NCI-H1417 (cell line): ENCODE measurements at places on chromosomes 4 and X.

DNA sequence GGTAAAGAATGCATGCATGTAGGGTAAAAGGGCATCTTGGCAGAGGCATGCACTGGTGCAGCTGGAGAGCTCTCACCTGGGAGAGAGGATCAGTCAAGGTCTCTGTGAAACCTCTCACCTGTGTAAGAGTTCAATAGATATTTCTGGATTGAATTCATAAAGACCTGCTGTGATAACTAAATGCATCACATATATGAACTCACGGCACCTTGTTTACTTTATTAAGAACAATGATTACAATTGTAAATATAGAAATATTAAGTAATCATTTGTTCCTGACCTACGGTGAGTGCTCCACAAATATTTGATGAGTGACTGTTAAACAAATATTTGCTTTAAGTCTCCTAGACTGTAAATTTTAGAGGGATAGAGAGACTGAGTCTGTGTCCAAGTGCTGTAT, 85.9 kb upstream of the PAQR3 start:
- peak; percentile 73 for DNase-seq

- peak; percentile 56 for DNase-seq
Measured at GRCh38 chrX:17328837-17329236, 46.2 kb upstream of the NHS start.

DNA sequence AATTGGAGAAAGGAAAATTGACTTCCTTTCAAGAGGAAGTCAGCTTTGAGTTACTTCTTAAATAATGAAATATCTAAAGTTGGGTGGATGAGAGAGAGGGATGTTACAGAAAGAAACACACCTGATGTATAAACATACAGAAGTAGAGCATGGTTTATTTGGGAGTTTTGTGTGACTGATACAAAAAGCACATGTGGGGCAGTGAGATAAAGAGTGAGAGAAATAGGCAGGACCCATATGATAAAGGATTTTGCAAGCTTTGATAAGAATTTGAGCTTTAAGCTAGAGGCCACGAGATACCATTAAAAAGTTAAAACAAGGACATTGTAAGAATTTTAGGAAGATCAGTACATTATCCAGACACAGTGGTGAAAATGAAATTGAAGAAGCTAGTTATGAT, 263.3 kb upstream of the GPRIN3 start:
- no peak for DNase-seq

- no peak for DNase-seq
Measured at GRCh38 chrX:115650449-115650848, 89.5 kb downstream of the PLS3 start.

DNA sequence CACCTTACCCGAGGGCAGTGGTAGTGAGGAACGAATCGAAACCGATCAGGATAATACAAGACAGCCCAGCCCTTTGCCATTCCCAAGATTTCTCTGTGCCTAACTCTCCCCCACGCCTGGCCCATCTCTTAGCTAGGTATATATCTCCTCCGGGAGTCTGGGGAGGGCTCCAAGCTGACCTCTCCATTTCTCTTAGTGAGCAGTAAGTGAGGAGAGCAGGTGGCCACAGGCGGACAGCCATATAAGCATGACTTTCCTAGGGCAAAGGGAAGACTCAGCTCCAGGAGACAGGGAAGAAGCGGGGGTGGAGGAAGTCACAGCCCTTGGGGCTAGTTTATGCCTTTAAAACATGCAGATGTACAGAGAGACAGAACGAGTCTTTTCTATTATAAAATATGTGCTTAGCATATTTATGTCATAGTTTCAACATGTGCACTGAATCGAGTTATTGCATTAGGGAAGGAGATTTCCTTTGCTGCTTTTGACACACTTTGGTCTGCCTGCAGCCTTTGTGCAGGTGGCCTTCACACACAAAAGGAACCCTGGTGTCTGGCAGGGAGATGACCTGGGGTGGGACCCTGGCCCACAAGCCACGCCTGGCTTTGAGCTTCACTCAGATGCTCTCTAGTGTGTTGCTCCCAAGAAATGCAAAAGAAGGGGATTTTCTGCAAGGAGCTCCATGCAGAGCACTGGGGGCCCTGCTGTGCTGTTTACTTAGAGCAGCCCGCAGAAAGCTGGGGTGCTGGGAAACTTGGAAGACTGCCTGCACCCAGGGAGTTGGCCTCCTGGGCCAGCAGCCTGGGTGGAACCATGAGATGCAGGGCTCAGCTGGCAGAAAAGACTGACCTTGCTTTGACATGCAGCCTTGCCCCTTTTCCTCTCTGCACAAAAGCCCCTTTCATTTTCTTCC, 613.3 kb downstream of the BCOR start:
- no peak for DNase-seq

GRCh38 chr4:122772311-122772710, 39.8 kb downstream of the BBS12 start:
- no peak for DNase-seq

GRCh38 chr4:142292231-142292630, 553.9 kb downstream of the INPP4B start:
- no peak for DNase-seq

DNA sequence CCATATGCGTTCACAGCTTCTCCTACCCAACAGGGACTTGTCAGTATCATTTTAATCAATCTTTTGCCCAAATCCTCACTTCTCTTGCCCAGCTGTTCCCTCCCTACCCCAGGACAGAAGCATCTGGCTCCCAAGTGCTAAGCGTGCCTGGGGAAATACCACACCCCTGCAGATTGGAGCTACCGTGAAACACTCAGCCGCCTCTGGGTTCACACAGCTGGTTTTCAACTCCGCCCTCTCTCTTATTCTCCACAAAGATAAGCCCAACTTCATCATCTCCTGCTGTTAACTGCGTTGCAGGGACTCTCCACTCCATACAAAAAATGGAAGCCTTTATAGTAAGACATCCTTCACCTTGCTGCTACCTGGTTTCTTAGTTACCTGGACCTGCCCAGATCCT, 147.3 kb upstream of the FTHL17 start:
- no peak for DNase-seq

- no peak for DNase-seq
Measured at GRCh38 chr4:6065934-6066590, 47.8 kb upstream of the C4orf50 start.

DNA sequence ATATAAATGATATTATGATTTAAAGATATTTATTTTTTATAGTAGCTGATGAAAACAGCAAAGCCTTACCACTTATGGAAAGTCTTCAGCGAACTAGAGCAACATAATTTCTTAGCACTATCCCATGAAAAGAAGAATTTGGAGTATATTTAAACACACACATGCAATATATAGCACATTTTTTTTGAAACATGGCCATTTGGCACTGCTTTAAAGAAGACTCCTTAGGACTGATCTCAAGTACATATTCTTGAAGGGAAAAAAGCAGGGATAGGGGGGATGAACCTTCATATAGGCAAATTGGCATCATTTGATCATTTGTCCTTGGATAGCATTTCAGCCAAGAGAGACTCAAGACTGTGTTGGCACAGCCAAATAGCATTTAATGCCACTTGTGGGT, 193.3 kb downstream of the ANKRD50 start:
- DNase-seq, result no peak

GRCh38 chr4:38820329-38821061, 15.9 kb upstream of the TLR1 start:
- DNase-seq, result no peak

GRCh38 chr4:160894809-160895208, 1269.0 kb downstream of the FSTL5 start:
- peak; percentile 56 for DNase-seq

DNA sequence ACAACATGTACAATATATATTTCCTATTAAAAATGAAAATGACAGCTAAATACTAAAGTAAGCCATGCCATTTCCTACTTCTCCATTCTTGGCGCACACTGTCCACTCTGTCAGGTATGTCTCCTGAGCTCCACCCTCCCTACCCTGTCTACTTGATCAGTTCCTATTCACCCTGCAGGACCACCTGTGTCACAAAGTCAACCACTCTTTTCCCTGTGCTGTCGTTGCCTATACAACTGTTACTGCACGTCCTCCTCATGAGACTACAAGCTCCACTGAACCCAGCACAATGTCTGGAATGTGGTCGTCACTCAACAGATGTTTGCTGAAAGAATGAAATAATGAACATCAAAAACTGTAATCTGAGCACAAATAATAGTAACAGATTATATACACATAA, 54.9 kb downstream of the SLC9A7 start:
- no peak for DNase-seq

DNA sequence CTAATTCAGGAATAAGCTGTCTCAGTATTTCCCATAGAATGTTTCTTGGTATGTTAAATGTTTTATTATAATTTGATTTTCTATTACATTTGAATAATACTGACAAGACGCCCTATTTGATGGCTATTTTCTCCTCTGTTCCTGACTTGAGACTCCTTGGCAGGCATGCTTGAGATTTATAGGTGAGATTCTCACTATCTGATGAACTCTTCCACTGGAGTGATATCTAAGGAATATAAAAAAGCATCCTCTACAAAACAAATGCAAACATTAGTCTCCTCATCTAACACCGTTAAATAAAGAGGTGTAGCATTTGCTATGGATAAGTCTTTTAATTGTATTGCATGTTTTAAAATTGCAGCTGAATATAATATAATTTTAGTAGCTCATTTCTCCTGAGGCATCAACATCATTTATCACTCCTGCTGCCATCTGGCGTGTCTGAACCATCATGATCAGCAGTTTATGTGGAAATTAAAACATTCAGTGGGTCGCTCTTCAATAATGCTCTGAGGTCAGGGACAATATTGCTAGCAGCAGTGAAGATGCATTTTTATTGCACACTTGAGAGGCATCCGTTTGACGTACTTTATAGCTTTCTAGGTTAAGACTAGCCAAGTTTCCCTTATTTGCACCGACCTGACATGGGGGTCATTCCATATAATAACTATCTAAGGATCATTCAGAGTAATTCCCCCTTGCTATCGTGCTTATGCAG, 210.4 kb upstream of the GALNTL6 start:
- DNase-seq, result no peak

DNA sequence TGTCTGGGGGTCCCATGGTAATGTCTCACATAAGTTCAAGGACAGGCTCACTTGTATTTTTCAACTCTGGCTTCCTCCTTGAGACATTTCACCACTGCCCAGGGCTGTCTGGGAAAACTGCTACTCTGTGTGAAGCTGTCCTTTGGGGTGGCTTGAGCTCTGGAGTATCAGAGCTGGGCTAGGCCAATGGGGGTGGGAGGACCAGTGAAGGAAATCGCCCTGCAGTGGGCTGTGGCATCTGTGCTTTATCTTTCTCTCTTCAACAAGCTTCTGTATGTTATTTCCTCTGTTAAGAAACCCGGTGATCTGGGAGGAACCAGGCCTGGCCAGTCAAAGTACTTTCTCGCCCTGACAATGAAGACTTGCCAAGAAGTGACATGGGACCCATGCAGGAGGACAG, 87.4 kb downstream of the SMIM20 start:
- no peak for DNase-seq

- DNase-seq, result no peak
Measured at GRCh38 chr4:154049457-154050181, 260.7 kb upstream of the SFRP2 start.

DNA sequence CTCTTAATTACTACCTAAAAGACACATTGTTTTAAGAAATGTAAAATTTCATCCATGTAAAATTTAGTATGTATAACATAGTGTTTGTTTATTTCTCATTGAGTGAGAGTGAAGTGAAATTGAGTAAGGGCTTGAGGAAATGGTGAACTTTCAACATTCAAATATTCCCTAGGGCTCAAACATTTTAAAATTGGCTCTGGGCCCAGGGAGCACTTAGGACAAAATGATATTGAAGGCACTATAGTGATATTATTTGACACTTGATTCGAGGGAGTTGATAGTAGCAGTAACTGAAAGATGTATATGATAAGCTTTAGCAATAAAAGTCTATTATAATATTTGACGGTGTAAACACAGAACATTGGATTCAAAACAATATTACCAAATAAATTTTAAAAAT, 1244.0 kb upstream of the TENM3 start:
- DNase-seq, result peak; percentile 14

DNA sequence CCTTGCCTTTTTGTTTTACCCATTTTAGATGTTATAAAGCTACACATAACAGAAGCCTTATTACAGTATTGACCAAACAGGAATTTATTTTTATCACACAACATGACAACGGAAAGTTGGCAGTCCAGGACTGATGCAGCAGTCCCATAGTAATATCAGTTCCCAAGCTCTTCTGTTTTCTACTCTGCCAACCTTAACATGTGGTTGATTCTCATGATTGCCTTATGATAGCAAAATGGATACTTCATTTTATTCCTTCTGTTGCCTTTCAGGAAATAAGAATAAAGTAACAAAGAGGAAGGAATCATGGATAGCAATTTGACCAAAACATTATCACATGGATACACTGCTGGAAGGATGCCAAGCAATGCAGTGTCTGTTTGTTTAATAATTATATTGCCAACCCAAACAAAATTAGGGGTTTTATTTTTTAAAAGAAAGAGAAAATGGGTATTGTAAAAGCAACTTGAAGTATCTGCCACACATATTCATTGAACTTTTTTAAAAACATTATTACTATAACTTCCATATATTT, 275.7 kb downstream of the STPG2 start:
- DNase-seq, result peak; percentile 62

GRCh38 chr4:94758141-94758699, 465 bp downstream of the BMPR1B start:
- DNase-seq, result peak; percentile 48

GRCh38 chrX:150161193-150161592, 201.9 kb upstream of the MAMLD1 start:
- no peak for DNase-seq

GRCh38 chr4:84366161-84366560, 132.9 kb downstream of the NKX6-1 start:
- DNase-seq, result peak; percentile 32

GRCh38 chrX:12026481-12026880, 111.8 kb upstream of the FRMPD4 start:
- no peak for DNase-seq

DNA sequence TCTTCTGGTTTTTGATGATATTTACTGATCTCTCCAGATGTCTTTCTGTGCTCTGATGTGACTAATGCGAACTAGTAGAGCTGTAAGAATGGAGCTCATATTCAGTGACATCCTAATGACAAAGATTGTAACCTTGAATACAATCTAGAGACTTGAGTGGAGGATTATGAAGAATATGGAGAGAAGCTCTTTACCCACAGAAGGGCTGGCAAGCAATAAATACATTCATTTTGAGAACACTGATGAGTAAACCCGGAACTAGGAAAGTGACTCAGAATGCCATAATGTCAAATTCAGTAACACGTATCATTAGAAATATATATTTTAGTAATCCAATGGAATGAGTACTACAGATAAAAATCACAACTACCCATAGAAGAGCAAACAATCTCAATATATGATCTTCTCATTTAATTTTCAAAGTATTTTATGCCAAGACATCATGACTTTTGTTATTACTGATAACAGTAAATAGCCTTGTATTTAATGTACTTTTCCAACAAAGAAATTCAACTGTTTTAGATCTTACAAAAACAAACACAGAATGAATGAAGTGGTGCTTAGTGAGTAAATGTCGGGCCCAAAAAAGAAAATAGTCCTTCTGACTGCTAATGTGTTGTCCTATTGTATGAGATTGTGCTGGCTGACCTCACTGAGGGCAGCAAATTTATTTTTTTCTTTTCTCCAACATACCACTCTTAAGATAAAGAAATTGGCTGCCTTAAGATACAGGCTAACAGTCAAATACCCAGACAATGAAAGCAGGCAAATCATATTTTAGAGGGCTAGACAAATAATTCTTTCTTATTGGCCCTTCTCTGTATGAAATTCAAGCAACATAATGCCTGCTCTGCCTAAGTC, 49.2 kb upstream of the HDAC8 start:
- no peak for DNase-seq
